Endothelial cell (in vitro differentiated cells): ENCODE measurements at places on chromosomes 4 and X.

GRCh38 chr4:186624951-186625350 is 69.6 kb upstream of the MTNR1A start:
- DNase-seq: no peak

DNA sequence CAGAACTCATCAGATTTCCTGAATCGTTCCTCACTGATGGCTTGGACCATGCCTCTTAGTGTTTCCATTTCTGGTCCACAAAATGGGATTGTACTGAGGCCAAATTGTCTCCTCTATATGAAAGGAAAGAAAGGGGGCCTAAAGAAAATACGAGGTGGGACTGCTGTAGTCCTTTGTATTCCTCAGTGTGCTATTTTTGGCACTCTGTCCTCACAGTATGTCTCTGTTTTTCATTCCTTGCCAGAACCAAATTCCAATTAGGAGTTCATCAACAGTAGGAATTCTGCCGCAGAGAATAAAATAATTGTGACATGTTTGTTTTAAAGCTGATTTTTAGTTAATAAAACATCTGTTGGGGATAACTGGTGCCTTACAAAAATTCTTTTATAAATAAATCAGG is 515.7 kb downstream of the SMARCA1 start:
- no peak for DNase-seq

GRCh38 chr4:83558680-83559079 is 22.8 kb downstream of the GPAT3 start:
- DNase-seq: no peak

- no peak for DNase-seq
These were observed at the start of gene SRPX2 for GRCh38 chrX:100643956-100644860. TSS of gene SRPX2 (plus strand) at chrX:100644199. CDS start at chrX:100646323, 2,124 bp downstream.

DNA sequence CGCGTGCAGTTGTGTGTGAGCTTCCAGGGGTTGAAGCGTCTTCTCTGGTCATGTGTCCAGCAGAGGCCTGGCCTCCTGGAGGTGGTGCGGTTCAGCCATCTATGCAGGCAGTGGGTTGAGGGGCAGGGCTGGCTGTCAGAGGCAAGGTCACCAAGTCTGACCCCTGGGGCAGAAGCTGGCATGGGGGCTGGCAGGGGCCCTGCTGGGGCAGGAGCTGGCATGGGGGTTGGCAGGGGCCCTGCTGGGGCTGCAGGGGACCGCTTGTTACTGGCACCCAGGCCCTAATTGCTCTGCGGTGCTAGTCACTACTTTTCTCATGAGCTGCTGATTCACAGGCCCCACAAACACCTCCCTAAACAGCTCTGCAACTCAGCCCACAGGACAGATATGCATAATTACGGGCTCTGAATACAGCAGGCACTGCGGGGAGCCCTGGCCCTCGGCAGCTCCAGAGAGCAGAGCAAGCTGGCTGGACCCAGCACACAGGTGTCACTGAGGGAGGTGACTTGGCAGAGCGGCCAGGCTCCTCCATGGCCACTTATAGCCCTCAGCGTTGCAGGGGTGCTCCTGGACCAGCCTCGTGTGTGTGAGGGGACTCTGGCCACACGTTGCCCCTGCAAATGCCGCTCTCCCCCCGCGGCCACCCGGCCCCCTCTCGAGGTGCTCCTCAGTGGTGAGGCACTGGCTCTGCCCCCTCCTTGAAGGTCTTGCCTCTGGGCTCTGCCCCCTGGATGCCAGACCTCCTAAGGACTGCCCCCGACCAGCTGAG is 32.7 kb downstream of the CPLX1 start:
- DNase-seq: no peak

DNA sequence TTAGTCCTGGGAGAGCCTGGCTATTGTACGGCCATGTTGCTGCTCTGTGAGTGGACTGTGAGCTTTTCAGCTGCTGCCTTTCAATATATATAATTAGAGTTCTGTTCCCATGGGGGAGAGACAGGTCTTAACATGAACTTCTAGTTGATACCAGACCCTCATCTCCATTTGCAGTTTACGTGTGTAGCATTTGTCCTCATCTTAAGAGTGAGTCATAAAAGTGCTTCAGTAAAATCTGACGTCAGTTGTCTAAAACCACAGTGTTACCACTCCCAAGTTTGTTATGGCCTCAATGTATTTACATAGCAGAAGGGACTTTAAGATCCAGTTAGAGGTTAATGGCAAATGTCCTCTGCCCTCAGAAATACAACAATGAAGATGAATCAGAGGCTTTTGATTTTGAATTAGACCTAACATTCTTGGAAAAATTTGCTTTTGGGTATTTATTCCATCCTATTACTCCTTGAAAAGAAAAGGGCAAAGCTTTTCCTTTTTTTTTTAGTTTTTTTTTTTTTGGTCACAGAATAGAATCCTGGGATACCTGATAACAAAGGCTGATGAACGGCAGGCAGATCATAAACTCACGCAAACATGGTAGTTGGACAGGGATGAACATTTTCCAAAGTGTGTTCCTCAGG is 38.6 kb downstream of the PHOX2B start:
- no peak for DNase-seq

DNA sequence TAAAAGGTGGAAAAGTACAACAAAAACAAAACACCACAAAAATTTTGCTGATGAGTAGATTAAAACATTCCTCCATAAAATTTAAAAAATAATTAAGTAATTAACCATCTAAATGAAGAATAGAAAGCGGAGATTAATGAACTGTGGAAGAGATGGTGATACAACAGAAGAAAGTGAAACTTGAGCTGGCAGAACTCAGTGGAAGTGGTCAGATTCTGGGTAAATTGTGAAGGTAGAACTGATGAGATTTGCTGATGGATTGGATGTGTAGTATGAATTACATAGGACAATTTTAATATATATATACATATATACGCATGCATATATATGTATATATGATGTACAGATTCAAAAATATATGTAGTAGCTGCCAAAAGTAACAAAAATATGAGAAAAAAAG is 73.9 kb downstream of the AMOT start:
- DNase-seq: no peak

DNA sequence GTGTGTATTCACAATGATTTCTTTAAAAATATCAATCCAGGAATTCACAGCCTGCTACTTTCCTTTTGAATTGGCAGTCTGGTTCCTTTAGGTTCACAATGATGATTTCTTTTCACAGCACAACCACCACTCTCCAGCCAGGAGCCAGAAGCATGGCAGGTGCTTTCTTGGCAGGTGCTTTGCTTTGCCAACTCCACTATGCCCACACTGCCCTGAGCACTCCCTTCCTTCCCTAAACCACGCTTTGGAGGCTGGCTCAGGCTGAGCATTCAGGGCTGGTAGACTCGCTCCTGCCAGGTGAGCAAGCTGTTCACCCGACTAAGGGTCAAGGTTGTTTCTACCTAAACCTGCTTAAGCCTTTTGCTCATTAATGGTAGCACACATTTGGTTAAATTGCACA is 184.5 kb downstream of the SH3KBP1 start:
- DNase-seq: no peak

DNA sequence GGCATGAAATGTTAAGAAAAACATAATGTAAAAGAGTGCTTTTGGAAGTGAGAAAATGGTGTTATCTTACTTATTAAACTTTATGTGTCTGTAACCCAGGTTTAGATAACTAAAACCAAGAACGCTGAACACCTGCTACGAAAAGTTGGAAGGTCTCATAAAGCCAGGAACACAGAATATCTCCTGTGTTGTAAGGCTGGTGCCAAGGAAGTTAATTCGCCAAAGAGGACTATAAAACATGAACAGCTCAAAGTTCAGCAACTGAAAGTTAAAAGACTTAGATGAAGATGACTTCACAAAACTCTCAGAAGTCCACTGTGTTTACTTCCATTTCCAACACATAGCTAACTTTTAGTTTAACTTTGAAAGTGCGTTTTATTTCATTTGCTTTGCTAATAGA is 54.3 kb downstream of the GPRIN3 start:
- DNase-seq: no peak

DNA sequence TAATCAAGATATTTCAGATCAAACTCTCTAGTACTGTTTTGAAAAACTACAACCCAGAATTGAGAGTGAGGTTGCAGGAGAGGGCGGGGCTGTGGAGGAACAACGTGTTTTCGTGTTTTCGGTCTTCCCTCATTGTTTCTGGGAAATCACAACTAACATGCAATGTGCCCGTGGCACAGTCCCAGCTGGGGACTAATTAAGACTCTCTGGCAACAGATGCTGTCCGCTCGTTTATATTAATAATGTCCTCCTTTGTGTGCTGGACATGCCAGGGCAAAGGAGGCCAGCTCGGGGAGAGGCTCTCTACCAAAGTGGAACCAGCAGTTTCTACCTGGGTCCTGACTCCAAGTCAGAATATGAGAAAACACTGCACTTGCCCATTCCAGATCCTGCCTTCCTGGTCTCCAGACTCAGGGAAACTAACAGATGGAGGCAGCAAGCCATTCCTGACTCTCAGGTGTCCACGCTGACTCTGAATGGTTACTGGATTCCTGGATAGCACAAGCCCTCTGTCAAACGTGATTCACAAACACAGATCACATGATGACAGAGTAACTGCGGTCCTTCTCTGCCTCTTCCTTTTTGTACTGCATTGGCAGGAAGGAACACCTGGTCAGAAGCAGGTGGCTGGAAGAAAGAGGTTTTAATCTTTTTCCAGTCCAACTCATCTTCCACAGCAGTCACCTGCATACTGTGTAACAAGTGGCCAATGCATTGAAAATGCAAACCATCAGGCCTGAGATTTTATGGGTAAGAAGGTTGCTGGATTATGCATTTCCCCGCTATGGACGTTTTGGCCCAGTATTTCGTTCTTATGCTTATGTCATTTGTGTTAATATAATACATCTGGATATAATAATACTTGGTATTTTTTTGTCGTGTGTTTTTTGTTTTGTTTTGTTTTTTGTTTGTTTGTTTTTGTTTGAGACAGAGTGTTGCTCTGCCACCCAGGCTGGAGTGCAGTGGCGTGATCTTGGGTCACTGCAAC is 65.0 kb downstream of the COQ2 start:
- DNase-seq: no peak

GRCh38 chrX:118807151-118808017 is 16.2 kb upstream of the ZCCHC12 start:
- peak; percentile 37 for DNase-seq

DNA sequence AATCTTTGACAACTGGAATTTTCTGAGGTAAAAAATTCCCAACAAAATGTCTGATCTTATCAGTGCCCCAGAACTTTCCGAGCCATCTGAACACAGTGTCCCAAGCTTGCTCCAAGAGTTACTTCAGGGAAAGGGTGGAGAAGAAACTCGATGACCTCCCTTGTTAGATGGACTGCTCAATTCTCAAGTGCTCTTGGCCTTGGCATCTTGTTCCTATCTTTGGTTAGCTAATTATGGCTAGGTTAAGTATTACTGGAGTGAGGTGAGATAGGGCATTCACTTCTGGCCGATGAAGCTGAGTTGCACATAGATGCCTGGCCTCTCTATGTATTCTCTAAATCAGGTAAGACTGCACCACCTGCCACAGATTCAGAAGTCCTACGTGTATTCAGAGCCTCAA is 9.1 kb upstream of the S100G start:
- no peak for DNase-seq
